ENCODE measurements at places on chromosomes 7 and 10. TPM values are rescaled to one million over a fixed set of nuclear protein-coding genes. Genes with fewer than 3 reads are reported as not detected.

ZNF503 gene
- total RNA-seq, result not detected

SERPINE1 gene
- not detected for total RNA-seq

SFTPA2 gene
- not detected for total RNA-seq

MLXIPL gene
- total RNA-seq, result not detected

WASL gene
- total RNA-seq, result 8.5 TPM

ARF5 gene
- total RNA-seq, result 123 TPM

FAM131B gene
- total RNA-seq, result 0.37 TPM

Data from T-helper 1 cell treated with Interleukin-12 subunit alpha and Interleukin-12 subunit beta and Interleukin-4 antibody, amounts not matched to agents 30 ng/mL and 1 ng/mL, for 36 hours (primary cell).